ENCODE measurements at places on chromosomes 5 and 9.

GRCh38 chr9:28598408-28598807 lies 1025.1 kb upstream of the C9orf72 start:
- DNase-seq: no peak

DNA sequence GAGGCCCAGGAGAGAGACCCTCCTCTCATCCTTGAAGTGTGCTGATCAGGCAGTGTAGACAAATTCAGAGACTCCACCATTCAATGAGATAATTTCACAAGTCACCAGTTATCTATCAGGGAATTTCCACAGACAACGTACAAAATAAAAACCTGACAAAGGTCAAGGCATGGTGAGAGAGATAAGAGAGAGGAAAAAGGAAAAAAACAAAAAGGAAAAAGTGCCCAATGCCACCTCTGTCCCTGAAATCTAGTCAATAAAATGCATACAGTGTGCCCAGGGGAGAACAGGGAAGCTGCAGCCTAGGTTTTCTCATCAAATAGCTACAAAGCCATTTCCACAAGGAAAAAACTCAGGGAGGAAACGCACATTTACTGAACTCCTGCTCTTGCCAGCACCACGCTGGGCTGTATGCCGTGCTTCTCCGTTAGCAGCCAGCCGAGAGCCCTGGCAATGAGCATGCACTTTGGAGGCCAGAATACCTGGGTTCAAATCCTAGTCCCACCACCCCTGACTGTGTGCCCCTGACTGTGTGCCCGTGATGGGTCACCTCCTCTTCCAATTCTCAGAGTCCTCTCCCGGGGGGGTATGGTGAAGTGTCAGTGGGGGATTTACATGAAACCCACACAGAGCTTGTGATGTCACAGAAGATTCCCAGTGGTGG lies 11.6 kb downstream of the WHRN start:
- DNase-seq: no peak

DNA sequence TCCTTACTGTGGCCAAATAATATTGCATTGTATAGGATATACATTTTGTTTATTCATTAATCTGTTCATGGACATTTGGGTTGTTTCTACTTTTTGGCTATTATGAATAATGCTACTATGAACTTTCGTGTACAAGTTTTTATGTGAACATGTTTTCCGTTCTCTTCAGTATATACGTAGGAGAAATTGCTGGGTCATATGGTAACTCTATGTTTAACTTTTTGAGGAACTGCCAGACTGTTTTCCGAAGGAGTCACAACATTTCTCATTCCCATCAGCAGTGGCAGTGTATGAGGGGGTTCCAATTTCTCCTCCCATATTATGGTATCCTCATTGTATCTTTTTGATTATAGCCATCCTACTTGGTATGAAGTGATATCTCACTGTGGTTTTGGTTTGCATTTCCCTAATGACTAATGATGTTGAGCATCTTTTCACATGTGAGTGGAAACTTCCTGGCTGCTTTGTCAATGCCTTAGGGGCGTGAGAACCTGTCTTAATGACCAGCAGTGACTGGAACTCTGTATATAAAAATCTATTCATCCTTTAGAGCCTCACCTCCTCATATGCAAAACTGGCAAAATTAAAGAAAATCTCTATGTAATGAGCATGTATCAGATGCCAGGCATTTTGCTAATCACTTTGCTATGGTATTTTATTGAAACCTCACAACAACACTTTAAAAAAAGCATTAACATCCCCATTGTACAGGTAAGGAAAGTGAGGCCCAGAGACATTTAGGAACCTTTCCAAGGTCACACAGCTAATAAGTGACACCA lies 47.8 kb upstream of the TGFBR1 start:
- DNase-seq: no peak

DNA sequence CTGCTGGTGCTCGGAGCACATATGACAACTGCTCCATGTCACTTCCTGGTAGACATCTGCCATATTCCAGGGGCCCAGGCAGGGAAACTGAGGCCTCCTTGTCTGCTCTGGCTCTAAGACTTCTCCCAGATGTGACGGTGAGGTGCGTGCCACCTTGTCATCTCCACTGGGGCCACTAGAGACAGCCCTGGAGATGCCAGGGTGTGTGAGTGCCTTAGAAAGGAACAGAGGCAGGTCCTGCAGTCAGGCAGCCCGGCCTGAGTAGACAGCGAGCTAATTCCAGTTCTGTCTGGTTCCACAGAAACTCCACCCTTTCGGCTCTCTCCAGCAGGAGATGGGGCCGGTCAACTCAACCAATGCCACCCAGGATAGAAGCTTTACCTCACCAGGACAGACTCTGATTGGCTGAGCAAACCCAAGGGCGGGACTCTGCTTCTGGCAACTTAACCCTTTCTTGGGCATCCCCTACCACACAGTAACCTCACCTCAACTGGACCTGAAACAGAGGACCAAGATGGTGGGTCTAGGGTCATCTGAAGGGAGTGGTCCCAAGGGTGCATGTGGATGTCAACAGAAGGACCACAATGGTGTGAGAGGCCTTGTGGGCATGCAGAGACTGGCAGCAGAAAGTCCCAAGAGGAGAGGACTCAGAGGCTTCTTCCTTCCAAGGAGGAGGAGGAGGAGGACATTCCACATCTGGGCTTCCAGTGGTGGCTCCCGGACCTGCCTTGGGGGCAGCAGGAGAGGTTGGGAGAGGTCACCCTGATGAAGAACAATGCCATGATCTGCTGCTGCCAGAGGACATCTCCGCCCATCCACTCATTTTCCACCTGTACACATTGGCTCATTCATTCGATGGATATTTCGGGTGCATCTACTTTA lies 77.7 kb downstream of the RGS3 start:
- no peak for DNase-seq

GRCh38 chr9:109753308-109753707 lies 26.7 kb upstream of the PALM2AKAP2 start:
- no peak for DNase-seq

Measured in NCI-H2171 (cell line).